ENCODE measurements at places on chromosomes 4 and X.

DNA sequence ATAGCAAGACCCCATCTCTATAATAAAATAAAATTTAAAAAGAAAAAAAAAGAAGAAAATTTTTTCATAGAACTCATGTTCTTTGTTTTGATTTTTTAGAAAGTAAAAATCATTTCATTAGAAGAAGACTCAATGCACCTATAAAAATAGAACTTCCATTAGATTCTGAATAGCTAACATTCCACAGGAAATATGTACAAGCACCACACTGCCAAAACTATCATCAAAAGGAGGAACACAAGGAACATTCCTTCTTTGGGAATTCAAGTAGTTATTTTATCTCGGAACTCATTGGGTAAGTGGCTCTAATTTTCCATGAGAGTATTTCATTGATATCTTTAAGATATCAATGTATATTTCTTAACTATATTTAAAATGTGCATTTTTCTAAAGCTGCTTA is 157.6 kb downstream of the CAMK2D start:
- no peak for DNase-seq

DNA sequence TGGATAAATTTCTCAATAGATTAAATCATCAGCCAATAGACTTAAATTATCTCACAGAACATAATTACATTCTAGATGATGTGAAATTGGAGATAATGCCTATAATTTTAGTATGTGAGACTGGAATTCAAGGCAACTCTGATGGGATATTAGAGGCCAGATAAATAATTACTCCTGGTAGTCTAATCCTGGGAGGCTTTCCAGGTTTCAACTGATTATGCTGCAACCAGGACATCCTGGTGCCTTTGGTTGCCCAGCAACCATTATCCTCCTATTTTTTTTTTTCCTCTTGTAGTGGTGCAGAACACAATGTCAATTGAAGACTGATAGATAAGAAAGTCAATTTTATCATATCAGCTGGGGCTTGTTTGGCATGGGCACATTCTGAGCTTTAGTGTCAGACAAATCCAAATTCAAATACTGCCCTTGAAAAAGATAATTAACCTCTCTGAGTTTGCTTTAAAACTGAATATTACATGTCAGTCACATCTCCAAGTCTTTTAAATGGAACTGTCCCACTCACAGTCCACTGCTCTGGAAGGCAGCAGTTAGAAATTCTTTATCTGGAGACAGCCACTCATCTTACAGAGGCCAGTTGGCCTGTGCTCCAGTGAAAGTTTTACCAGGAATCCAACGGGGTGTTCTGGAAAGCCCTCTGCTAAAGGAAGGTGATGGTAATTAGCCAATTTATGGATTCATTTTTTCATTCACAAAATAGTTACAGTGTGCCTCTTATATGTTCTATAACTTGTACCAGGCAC is 95.3 kb upstream of the GUCY1A1 start:
- no peak for DNase-seq

GRCh38 chr4:144353292-144353691 is 212.8 kb upstream of the GYPA start:
- no peak for DNase-seq

DNA sequence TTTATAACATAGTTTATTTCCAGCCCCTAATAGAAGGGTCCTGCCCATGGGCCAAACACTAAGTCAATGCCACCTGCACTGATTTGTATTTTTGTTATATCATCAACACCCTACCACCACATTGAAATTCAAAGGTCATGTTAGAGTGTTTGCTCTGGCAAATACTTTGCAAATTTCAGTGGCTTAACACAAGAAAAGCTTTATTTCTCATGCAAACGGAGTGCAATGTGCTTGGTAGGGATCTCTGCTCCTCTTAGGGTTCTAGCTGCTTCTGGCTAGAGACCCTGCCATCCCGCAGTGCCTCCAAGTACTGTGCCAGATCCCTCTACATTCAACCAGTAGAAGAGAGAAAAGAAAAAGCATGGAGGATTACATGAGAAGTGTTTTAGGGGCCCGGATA is 230.8 kb upstream of the TET2 start:
- no peak for DNase-seq

DNA sequence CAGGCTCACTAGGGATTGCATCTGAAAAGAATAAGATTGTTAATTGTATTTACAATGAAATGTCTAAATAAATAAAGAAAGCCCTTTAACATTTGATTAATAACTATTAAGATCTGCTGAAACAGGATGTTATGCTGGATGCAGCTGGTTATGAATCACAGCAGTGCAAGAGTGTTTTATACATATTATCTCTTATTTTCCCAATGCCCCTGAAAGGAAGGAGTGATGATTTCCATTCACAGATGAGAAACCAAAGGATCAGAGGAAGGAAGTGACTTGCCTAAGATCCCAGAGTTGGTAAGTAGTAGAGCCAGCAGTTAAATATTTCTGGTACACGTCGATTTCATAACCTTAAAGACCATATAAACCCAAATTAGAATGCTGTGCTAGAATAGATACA is 76.3 kb upstream of the ARHGAP36 start:
- DNase-seq = no peak

DNA sequence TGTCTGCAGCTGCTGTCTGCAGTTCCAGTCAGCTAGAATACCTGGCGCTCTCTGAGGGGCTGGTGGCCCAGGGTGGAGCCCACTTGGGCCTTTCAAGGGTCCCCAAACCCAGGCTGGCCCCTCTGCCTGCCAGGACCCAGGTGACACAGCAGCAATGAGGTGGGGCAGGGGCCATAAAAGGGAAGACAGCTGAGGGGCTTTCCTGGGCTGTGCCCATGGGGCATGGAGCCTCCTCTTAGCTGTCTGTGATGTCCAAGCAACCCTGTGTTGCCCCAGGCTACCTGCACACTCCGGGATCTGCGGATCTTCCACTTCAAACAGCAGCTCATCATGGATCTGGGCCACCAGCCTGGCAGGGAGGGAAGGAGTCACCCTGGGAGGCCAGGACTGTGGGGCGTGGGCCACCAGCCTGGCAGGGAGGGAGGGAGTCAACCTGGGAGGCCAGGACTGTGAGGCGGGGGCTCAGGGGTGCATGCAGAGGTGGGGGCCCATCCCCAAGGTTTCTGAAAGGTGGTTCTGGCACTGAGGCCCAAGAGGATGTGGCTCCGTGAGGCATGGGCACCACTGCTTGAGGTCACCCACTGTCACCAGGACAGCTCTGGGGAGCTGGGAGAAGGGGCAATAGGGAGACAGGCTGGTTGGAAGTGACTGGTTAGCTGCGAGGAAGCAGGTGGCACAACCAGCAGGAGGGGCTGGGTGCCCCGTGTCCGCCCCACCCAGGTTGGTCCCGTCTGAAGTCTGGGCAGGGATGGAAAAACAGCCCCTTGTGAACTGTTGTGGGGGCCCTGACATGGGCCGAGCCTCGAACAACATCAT is 16.3 kb downstream of the NAT8L start:
- no peak for DNase-seq
